Right renal cortex interstitium (tissue), 3 donors: ENCODE measurements at places on chromosomes 7 and 10.

DNA sequence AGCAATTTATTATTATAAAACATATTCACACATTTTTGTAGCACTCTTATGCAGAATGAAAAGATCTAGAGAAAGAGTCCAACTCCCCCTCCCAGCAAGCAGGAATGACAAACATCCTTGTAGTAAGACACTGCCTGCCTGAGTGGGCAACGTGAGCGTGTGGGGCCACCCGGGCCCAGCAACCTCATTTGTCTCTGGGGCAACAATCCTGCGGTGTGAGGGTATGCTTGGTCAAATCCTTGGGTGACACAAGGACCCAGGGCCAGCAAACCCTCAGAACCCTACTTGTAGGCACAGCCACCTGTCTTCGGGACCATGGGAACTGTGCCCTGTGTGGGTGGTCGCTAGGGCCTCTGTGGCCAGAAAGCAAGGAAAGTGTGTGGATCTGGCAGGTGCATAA lies 10.7 kb downstream of the RHEB start:
- no peak for DNase-seq

- no peak for DNase-seq
Measured at GRCh38 chr7:66832531-66833351, 88.3 kb upstream of the TMEM248 start.

DNA sequence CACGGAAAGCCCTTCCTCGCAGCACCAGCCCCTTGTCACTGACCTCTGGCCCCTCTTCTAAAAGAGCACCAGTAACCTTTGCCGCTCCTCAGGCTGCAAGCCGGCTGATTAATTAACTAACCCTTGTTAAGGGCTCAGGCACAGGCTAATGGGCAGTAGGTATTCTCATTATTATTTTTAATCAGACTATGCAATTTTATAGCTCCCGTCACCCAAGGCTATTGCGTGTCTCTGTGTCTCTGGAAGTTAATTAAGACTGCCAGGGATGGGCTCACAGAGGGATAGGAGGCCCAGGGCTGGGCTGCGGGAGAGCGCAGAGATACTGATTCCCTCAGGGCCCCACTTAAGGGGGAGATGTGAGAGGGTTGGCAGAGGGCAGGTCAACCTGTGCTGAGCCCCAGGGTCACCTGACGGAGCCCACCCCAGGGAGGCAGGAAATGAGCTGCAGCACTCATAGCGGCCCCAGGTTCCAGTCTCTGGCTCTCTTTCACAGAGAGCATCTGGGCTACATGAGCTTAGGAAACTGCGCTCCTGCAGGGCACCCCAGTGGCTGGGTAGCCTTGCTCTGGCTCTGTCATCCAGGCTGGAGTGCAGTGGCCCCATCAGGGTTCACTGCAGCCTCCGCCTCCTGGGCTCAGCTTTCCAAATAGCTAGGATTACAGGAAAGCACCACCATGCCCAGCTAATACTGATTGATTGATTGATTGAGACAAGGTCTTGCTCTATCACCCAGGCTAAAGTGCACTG lies 92.2 kb upstream of the LRRC4 start:
- no peak for DNase-seq

DNA sequence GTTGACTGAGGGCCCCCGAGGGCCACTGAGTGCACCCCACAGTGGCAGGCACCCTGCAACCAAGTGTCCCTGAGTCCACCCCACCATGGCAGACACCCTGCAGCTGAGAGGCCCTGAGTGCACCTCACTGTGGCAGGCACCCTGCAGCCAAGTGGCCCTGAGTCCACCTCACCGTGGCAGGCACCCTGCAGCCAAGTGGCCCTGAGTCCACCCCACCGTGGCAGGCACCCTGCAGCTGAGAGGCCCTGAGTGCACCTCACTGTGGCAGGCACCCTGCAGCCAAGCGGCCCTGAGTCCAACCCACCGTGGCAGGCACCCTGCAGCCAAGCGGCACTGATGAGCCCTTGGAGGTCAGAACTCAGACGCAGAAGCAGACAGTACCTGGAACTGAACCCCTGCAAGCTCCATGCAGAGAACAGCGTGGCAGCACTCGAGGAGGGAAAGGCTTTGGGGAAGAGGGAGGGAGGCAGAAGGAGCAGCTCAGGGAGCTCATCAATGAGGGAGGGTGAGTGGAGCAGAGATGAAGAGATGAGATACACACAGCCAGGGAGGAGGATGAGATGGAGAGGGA lies 156.5 kb downstream of the WDR37 start:
- no peak for DNase-seq

DNA sequence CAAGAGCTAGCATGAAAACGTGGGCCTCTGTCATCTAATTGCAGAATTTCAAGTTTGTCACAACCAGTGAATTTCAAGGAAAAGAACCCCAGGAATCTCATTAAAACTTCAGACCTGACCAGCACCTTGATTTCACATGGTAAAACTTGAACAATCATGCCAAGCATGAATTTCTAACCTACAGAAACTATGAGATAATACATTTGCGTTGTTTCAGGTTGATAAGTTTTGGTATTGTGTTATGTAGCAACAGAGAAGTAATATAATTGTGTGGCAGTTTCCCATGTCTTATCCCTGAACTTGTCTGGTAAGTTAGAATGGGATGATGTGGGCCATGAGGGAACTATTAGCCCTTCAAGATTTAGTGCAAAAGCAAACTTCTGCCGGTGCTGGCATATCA lies 530.1 kb downstream of the ANKRD7 start:
- no peak for DNase-seq

GRCh38 chr10:33801705-33802104 lies 467.2 kb upstream of the NRP1 start:
- DNase-seq = no peak

GRCh38 chr7:121002048-121002756 lies 13.7 kb downstream of the CPED1 start:
- DNase-seq = no peak

DNA sequence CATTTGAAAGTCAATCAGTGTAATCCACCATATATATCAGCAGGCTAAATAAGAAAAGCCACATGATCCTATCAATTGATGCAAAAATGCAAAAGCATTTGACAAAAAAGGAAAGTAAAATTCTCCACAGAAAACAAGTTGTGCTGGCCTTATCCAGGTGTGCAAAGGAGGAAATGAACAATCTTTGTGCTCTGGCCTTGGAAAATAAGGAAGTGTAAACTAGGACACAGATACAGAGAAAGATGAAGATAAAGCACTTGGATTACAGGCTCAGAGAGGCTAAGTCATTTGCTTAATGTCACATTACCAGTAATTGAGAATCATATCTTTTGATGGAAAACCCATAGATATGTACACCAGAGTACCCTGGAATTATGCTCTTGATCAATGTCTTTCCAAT lies 54.5 kb downstream of the CXCL12 start:
- no peak for DNase-seq
